ENCODE measurements at places on chromosomes 6 and 20. TPM values are rescaled to one million over a fixed set of nuclear protein-coding genes. Genes with fewer than 3 reads are reported as not detected.

Gene SHLD1
- total RNA-seq = 13.6 TPM

DNA sequence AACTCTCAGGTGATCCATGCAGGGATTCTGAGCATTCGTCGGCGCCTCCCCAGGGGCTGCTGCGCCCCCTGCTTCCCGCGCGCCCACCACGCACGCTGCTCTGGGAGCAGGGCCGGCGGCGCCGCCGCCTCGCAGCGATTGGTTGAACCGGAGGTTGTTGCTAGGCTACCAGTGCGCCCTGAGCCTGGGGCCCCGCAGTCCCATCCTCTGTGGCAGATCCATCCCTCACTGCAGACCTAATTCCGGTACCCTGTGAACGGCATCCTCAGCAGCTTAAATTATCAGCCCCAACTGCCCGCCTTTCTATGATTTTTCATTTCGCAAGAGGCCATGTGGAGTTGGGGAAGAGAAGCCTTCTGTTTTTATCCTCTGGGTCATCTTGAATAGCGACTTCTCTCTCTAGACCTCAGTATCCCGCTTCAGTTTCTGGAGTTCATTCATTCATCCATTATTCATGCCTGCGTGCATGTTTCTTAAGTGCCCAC lies 15.4 kb downstream of the PNPLA1 start:
- DNase-seq = no peak
- peaks cover 11% of the 10 kb centered on the region for H3K4me1 ChIP-seq
- peaks cover 17% of the 10 kb centered on the region for H3K27me3 ChIP-seq
- H3K36me3 ChIP-seq = no peaks in the 10 kb centered on the region
- no peak overlapping the region for H3K27ac ChIP-seq

- H3K36me3 ChIP-seq = no peaks in the 10 kb centered on the region
- DNase-seq = no peak
- no peaks in the 10 kb centered on the region for H3K27me3 ChIP-seq
Measured at GRCh38 chr6:151181706-151182363, 57.9 kb upstream of the AKAP12 start.

DNA sequence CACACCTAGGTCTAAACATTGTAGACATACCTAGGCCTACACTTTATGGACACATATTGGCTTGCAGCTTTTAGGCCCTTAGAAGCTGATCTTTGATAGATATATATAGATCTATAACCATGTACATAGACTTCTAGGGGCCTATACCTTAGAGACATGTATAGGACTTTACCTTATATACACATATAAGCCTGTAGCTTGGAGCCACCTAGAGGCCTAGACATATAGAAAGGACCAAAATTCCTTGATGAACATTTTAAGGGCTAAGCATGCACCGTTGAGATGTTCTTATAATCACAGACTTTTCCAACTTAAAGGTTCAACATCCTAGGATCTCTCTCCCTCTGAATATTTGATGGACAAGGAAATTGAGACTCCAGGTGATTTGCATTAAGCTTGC lies 371.7 kb upstream of the SASH1 start:
- no peaks in the 10 kb centered on the region for H3K27me3 ChIP-seq
- no peaks in the 10 kb centered on the region for H3K4me1 ChIP-seq
- DNase-seq = no peak
- no peak overlapping the region for H3K27ac ChIP-seq
- H3K4me3 ChIP-seq = no peak overlapping the region

Gene METTL24
- total RNA-seq = 0.39 TPM

DNA sequence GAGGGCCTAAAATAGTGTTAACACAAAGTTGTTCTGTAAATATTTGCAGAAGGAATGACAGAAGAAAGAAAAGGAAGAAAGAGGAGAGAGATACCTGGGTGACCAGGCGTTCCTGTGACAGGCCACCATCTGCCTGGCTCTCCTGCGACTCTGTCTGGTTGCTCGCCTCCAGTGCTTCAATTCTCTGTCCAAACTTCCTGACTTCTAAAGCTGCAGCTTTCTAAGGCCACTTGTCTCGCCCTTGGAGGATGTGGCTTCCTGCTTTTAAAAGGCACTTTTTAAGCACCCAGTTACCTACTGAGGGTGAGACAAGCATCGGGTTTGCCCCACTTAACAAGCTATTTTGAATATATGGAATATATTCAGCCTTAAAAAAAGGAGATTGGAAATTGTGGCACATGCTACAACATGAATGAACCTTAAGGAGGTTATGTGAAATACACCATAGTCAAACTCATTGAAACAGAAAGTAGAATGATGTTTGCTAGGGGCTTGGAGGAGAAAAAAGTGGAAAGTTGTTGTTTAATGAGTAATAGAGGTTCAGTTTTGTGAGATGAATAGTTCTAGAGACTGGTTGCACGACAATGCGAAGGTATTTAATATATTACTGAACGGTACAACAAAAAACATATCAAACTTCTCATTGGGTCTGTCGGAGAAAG lies 32.8 kb downstream of the VIP start:
- no peak for DNase-seq
- H3K27me3 ChIP-seq = no peaks in the 10 kb centered on the region
- H3K4me1 ChIP-seq = no peaks in the 10 kb centered on the region
- no peak overlapping the region for H3K27ac ChIP-seq
- no peaks in the 10 kb centered on the region for H3K36me3 ChIP-seq
- no peak overlapping the region for H3K4me3 ChIP-seq

Gene KCNK16
- total RNA-seq = not detected

Gene CST2
- total RNA-seq = not detected

GRCh38 chr6:113047932-113048331 lies 700.8 kb downstream of the RFPL4B start:
- no peaks in the 10 kb centered on the region for H3K36me3 ChIP-seq
- DNase-seq = no peak
- H3K4me1 ChIP-seq = no peaks in the 10 kb centered on the region
- no peaks in the 10 kb centered on the region for H3K27me3 ChIP-seq
- no peak overlapping the region for H3K4me3 ChIP-seq

DNA sequence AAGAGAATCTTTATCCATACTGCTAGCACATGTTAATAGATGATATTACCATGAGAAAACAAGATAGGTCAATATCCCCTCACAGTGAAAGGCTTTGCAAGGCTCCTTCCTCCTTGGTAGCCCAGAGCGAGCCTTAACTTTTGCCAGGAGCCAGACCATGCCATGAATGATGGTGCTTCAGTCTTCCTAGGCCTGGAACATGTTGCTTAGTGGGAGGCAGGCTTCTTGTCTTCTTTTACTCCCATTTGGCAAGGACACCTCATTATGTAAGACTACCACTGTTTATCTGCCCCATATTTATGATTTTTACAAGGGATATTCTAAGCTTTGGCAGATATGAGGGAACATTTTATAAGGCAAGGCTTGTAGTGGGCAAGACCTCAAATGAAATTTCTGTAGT lies 90.8 kb downstream of the GJA1 start:
- no peaks in the 10 kb centered on the region for H3K4me1 ChIP-seq
- H3K27ac ChIP-seq = no peak overlapping the region
- H3K4me3 ChIP-seq = no peak overlapping the region
- no peaks in the 10 kb centered on the region for H3K36me3 ChIP-seq
- no peaks in the 10 kb centered on the region for H3K27me3 ChIP-seq
- DNase-seq = no peak

DNA sequence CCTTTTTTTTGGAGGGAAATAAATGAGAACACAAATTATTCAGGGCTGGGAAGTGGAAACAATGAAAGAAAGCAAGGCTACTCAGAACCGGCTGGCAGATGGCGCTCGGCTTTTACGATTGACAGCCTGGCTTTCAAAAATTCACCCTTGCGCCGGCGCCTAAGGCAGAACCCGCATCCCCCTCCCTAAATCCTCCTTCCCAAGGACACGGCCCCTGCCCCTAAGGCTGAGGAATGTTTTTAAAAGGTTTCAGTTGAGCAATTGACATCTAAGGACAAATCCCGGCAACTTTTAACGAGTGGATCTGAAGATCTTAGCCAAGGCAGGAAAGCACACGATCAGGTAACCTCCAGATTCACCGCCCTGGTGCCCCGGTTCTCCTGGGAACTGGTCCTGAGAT lies 16.3 kb downstream of the GNAS start:
- no peak for DNase-seq
- no peak overlapping the region for H3K4me3 ChIP-seq
- no peaks in the 10 kb centered on the region for H3K27me3 ChIP-seq
- H3K27ac ChIP-seq = no peak overlapping the region

GRCh38 chr6:149962461-149963211 lies 1.1 kb upstream of the ULBP1 start:
- DNase-seq = no peak
- peaks cover 30% of the 10 kb centered on the region for H3K4me1 ChIP-seq
- H3K27me3 ChIP-seq = peaks cover 44% of the 10 kb centered on the region
- no peak overlapping the region for H3K27ac ChIP-seq
- no peaks in the 10 kb centered on the region for H3K36me3 ChIP-seq

Gene OPN5
- total RNA-seq = not detected

- DNase-seq = no peak
- H3K4me1 ChIP-seq = no peaks in the 10 kb centered on the region
- H3K4me3 ChIP-seq = no peak overlapping the region
- H3K27me3 ChIP-seq = no peaks in the 10 kb centered on the region
- no peaks in the 10 kb centered on the region for H3K36me3 ChIP-seq
Measured at GRCh38 chr20:18363708-18364107, 75.4 kb downstream of the ZNF133 start.

DNA sequence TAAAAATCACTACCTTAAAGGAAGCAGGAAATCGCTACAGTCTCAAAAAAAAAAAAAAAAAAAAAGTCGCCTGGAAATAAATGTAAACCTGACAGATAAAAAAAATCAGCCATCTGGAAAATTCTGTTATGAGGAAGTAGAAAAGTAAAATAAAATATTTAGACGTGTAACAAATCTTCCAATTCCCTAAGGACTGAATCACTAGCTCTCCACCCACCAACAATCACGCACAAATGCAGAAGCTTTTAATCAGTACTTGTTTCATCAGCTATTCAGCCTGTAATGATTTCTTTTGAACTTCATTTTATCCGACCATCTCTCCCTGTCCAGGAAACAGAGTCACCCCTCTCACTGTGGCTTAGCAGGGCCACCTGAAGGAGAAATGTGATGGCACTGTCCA lies 59.0 kb downstream of the SLC23A2 start:
- H3K27me3 ChIP-seq = no peaks in the 10 kb centered on the region
- H3K4me1 ChIP-seq = no peaks in the 10 kb centered on the region
- no peak overlapping the region for H3K27ac ChIP-seq
- no peaks in the 10 kb centered on the region for H3K36me3 ChIP-seq

DNA sequence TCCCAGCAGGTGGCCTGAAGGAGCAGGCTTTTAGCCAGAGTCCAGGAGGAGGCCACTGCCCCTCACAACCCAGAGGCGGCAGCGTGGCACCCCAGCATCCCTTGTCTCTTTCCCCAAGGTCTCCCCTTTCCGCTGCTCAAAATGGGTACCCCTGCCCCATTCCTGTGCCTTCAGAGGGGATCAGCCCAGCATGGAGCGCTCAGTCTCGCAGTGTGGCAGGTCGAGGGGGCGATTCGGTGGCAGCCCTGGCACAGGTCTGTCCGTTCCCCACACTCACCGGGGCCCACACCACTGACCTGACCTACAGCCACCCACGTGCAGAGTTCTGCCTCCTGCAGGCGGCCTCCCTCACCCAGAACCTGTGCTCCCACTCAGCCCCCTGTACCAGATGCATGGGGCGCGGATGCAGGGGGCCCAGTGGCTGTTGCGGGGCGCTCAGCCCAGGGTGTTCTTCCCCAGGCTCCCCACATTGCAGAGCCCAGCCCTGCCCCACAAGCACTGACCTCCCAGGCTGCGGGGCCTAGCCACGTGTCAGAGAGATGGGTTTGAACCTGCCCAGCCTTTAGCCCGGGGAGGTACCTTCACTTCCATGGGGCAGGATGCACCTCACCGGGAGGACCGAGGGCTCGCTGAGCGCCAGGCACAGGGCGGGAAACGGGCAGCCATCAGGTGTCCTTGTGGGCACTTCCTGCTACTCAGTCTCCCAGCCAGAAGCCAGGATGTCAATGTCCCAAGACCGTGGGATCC lies 41.8 kb downstream of the DSTN start:
- peaks cover 7% of the 10 kb centered on the region for H3K36me3 ChIP-seq
- DNase-seq = no peak
- no peak overlapping the region for H3K4me3 ChIP-seq
- H3K4me1 ChIP-seq = peaks cover 44% of the 10 kb centered on the region
- H3K27me3 ChIP-seq = no peaks in the 10 kb centered on the region
- H3K27ac ChIP-seq = peak overlapping the region; percentile 57

- no peaks in the 10 kb centered on the region for H3K27me3 ChIP-seq
- H3K4me1 ChIP-seq = peaks cover 17% of the 10 kb centered on the region
- no peak overlapping the region for H3K27ac ChIP-seq
- DNase-seq = no peak
Measured at GRCh38 chr20:48930035-48930434, 8.5 kb downstream of the ARFGEF2 start.

DNA sequence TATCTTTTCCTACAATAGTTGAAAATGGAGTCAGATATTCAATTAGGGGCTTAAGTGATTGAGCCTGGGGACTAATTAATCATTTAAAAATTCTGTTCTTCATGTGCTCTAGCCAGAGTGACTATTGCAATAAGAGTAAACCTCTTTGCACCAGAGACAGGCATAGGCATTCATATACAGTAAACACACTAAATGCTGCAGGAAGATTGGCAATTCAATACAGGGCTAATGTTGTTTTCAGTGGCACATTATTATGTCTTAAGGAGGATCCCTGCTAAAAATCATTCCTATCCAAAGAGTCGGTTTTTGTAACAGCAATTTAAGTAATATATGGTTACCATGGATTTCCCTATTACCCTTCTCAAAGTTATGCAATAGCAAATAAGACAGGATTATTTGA lies 1.2 kb downstream of the PDE7B start:
- H3K4me1 ChIP-seq = peaks cover 16% of the 10 kb centered on the region
- H3K27ac ChIP-seq = no peak overlapping the region
- H3K27me3 ChIP-seq = no peaks in the 10 kb centered on the region

Gene RHAG
- total RNA-seq = not detected

DNA sequence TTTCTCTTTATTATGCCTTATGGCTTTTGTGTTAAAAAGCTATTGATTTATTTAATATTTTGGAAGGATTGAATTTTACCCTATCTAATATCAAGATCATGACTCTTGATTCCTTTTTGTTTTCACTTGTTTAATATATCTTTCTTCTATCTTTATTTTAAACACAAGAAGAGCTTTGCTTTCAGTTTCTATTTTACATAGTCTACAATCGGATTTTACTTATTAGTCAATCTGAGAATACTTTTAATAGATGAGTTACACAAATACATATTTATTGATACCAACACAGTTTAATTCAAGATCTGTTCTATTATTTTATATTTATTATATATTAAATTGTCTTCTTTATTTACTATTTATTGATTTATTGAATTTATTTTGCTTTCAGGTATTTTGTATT lies 218.8 kb downstream of the ESR1 start:
- H3K4me3 ChIP-seq = no peak overlapping the region
- no peaks in the 10 kb centered on the region for H3K27me3 ChIP-seq
- peaks cover 10% of the 10 kb centered on the region for H3K4me1 ChIP-seq
- H3K27ac ChIP-seq = no peak overlapping the region

Gene PSMB9
- 144 TPM for total RNA-seq

Gene NAPB
- total RNA-seq = 14.9 TPM

DNA sequence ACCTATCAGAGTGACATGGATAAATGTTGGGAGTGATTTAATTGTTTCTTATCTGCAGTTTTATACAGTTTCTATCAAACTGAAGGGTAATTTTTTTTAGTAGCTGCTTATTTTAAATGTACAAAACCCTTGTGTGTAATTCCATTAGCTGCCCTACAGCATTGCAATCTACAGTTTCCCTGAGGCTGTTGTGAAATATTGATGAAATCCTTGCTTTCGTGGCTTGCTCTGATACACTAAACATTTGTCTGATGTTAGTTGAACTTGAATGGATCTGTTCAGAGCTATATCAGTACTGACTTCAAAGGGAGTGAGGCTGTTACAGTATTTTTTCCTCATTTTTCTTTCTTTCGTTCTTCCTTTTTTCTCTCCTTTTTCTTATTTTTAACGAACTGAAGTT lies 255.4 kb downstream of the TSHZ2 start:
- H3K4me3 ChIP-seq = no peak overlapping the region
- DNase-seq = no peak
- no peaks in the 10 kb centered on the region for H3K4me1 ChIP-seq
- H3K36me3 ChIP-seq = no peaks in the 10 kb centered on the region
- H3K27me3 ChIP-seq = no peaks in the 10 kb centered on the region
- H3K27ac ChIP-seq = no peak overlapping the region

Gene BTBD3
- total RNA-seq = 0.78 TPM

Gene STMND1
- total RNA-seq = not detected
